ENCODE measurements at places on chromosomes 1 and 21.

- DNase-seq: no peak
These were observed 9.1 kb upstream of the C1orf159 start for GRCh38 chr1:1124786-1125642.

GRCh38 chr1:168491527-168492164 is 52.2 kb downstream of the XCL2 start:
- DNase-seq: no peak

DNA sequence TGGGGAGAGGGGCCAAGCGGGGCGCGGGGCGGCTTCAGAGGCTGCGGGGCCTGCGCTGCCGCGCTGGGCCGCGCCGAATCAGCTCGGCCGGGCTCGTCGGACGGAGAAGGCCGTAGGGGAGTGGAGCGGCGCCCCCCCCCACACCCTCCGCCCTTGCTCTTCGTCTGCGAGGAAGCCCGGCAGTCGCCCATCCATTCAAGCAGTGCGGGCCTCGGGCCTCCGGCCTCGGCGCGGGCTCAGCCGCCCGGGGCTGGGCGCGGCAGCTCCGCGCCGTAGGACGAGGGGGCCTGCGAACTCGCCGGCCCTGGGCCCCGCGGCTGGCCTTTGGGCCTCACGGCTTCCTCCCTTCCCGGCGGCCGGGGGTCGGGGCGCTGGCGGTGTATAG is 564 bp downstream of the CTPS1 start:
- DNase-seq: no peak

- no peak for DNase-seq
These were observed 4.8 kb upstream of the CHIA start for GRCh38 chr1:111285879-111286278.

- DNase-seq: no peak
These were observed 1.1 kb downstream of the TXNIP start for GRCh38 chr1:145995148-145995881.

DNA sequence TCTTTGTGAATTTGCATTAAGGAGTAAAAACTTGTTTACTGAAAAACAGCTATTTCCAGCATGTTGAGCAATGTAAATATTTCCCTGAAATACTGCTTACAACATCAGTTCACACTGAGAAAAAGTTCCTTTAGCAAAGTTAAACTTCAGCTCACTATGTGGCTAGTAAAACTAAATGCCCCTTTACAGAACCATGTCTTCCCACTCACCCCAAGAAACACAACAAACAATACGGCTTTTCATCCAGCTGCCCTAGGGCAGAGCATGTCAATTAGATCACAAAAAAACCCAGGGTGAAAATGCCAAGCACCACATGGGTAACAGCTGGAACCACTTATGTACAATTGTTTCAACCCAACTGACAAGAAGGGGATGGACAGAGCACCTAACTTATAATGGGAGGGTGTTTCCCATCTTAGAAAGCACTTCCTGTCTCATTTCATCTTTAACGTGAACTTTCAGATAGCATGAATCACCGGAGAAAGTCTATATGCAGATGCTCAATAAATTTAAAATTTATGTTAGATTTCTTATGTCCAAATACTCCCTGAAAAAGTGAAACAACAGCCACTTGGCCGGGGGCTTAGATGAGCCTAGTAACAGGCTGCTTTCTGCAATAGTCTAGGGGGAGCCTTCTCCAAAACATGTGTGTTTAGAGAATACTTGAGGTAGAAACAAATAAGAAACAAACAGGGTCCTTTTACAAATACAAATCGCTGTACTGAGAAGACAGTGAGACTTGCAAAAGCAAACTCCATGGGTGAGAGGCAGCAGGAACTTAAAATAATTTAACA is 6.6 kb downstream of the NID1 start:
- no peak for DNase-seq

GRCh38 chr1:19439464-19440171 is 45.7 kb downstream of the CAPZB start:
- no peak for DNase-seq

DNA sequence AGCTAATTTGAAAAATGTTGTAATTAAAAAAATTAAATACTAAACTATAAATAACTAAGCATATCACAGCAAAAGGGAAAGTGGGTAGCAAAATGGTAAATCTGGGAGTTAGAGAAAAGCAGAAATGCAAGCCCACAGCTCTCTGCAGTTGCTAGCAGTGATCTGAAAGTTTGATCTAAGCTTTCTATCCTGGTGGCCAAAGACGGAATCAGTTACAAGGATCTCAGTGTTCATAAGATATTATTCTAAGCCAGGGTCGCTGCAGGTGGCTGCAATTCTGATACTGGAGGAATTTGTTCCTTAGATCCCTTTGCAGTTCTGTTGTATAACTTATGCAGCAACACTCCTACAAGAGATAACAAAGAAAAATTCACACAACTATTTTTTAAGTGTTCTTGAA is 363.7 kb downstream of the SETD4 start:
- no peak for DNase-seq

DNA sequence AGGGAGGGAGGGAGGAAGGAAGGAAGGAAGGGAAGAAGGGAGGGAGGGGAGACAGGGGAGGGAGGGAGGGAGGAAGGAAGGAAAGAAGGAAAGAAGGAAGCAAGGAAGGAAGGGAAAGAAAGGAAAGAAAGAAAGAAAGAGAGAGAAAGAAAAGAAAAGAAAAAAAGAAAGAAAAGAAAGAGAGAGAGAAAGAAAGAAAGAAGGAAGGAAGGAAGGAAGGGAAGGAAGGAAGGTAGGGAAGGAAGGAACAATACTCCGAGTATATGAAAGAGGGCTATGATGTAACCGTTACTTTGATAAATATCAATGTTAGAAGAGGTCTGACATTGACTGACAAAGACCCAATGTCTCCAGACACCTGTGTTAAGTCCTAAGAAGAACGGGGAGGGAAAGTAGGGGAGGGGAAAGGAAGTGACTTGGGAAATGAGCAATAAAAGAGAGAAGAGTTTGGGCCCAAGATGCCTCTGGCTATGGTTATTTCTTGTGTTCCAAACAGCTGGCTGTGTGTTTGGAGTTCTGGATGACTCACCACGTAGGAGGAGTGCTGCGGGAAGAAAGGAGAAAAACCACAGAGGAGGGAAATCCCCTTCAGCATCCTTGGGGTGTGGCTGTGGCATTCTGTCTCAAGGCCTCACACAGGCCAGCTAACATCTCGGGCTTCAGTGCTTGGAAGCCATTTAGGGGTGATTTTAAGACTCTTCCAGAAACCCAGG is 37.0 kb upstream of the RXRG start:
- DNase-seq: peak; percentile 3

DNA sequence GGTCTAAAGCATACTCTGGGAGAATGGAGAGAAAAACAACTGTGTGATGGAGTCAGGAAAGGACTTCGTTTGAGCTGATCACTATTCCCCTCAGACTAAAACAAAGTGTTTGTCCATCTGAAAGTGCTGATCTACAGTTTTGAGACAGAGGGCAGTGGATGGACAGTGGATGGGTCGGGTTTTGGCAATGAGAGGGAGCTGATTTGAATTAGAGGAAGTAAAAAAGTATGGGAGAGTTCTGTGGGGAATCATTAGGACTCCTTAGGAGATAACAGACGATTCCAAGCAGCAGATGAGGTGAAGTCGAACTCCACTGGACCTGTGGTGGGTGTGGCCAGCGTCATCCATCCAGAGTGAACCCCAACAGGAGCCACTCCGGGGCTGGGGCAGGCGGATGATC is 62.3 kb downstream of the PTGS2 start:
- no peak for DNase-seq

- no peak for DNase-seq
These were observed at the start of gene CR1 for GRCh38 chr1:207495801-207496792. TSS of gene CR1 (plus strand) at chr1:207496157. CDS start at chr1:207496268, 111 bp downstream.

DNA sequence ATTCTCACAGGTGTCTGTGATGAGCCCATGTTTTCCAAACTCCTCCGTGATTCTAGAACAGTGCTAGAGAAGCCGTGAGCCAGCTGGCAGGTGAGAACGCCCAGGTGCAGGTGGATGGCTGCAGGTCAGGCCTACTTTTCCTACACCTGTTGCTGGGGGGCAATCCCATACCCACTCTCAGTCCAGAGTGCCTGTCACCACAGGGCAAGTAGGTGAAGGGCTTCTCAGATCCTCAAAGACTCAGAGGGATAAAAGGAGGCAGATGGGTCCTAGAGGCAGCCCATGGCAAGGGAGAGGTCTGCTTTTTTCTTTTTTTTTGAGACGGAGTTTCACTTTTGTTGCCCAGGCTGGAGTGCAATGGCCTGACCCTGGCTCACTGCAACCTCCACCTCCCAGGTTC is 50.7 kb upstream of the H6PD start:
- no peak for DNase-seq

- DNase-seq: no peak
These were observed 3.1 kb downstream of the TMEM125 start for GRCh38 chr1:43272576-43273571.

GRCh38 chr1:207314816-207315215 is 6.7 kb upstream of the CD55 start:
- DNase-seq: no peak

GRCh38 chr1:29120947-29121485 is 2.7 kb downstream of the TMEM200B start:
- DNase-seq: no peak

- DNase-seq: peak; percentile 49
These were observed 3.2 kb downstream of the DMRTA2 start for GRCh38 chr1:50419907-50420677.

GRCh38 chr1:220877377-220878095 is 1.7 kb upstream of the HLX start:
- DNase-seq: no peak

- DNase-seq: no peak
These were observed 37.2 kb downstream of the WNT4 start for GRCh38 chr1:22105611-22106207.

DNA sequence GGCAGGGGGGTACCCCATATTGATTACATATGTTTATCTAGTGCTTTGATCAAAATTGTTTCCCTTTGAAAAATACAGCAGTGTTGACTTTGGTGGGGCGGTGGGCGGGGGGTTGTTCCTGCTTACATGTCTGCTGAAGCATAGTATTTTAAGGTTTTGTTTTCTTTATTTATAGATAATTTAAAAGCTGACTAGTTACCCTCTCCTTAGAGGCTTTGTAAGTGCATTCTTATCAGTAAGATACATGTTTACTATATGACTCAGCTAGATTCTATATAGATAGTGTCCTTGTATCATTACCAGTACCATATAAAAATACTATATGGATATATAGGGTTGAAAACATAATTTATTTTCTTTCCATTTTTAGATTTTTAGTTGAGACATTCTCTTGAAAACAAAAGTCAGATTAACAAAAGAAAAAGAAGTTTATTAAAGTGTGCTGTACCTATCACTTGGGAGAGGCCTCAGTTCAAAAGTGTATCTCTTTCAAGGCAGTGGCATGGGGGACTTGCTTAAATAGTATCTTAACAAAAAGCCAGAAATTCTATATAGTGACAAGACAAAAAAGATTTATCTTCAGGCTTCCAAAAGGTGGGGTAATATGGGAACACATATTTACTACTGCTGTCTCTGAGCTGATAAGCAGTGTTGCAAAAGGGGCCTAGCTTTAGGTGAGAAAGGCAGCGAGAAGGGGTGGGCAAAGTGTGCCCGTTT is 79.0 kb downstream of the HS2ST1 start:
- no peak for DNase-seq

GRCh38 chr1:147225193-147225730 is at the start of gene FMO5:
TSS of gene FMO5 (minus strand) at chr1:147225339. CDS start at chr1:147225029, 310 bp downstream.
- peak; percentile 44 for DNase-seq

- DNase-seq: peak; percentile 68
These were observed 1.0 kb downstream of the TMEM51 start for GRCh38 chr1:15154480-15155036.

- DNase-seq: no peak
These were observed 12.4 kb downstream of the GPBP1L1 start for GRCh38 chr1:45673956-45674355.

- no peak for DNase-seq
These were observed 284.4 kb upstream of the GJB5 start for GRCh38 chr1:34470401-34470800.

DNA sequence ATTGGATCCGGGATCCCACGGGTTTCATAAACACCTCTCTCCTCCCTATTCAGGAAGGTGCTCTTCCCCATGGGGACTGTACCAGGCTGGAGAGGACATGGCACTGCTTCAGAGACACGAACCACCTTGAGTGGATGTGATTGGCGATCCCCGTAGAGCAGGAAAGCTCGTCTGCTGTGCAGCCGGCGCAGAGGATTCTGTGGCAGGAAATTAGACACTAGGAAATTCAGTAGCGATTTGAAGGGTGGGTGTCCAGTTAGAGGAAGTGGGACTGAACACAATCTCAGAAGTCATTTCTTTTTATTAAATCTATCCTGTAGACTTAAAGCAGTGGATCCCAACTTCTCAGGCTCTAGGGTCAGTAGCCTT is 767 bp downstream of the PDIK1L start:
- DNase-seq: no peak

- no peak for DNase-seq
These were observed 416.1 kb downstream of the MRPL39 start for GRCh38 chr21:25191141-25191540.

DNA sequence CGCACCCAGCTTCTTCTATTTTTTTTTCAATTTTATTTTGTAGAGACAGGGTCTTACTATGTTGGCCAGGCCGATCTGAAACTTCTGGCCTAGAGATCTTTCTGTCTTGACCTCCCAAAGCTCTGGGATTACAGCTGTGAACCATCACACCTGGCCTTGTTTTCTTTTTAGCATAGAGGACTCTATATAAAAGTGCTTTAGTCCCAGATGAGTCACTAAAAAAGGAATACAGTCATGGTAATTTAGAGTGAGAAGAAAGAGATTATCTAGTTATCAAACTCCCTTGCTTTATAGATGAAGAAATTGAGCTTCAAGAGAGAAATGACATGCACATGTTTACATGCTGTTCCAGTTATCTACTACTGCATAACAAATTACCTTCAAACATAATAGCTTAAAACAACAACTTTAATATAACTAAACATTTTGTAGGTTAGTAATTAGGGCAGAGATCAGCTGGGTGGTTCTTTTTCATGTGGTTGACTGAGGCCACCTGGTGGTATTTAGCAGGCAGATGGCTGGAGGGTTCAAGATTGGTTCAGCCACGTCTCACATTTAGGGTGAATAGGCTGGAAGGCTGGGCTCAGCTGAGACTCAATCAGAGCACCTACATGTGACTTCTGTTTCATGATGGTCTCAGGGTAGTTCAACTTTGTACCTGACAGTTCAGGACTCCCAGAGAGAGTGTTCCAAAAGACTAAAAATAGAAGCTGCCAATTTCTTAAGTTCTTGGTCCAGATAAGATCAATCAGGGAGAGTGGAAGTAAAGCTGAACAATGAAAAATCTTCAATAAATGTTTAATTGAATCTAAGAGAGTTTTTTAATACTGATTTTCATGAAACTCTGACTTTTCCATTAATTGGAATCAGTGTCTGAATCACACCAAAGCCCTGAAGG is 16.9 kb upstream of the MTF2 start:
- DNase-seq: no peak

DNA sequence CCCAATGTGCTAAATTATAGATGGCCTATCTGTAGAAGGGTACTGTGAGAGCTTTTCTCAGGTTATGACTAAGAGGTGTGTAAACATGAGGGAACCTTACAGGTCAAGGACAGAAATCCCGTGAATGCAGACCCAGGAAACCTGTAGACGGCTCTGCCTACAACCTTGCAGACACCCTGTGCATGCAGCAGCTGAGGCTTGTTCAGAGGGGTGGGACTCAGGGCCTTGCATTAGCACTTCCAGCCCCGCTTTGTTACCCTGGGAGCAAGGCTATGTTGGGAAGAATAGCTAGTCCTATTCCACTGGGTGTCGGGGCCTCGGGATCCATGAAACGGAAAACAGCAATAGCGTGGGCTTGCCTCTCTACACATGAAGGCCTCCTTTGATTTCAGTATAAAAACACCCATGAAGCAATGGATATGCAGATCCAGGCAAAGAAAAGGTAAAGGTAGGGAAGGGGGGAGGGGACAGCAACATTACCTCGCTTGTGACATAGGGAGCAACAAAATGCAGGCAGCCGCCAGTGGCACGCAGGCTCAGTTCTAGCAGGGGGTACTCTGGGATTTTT is 9.5 kb upstream of the NDUFS5 start:
- DNase-seq: no peak

Data from H1 (cell line).